ENCODE measurements at places on chromosomes 12 and 14.

GRCh38 chr12:50637870-50638481 is 125.9 kb upstream of the ATF1 start:
- DNase-seq, result no peak

GRCh38 chr12:66163289-66163688 is 6.5 kb downstream of the TMBIM4 start:
- no peak for DNase-seq

- DNase-seq, result no peak
These were observed 91.4 kb downstream of the PLEKHA5 start for GRCh38 chr12:19220852-19221466.

GRCh38 chr14:31947076-31947475 is 130.0 kb upstream of the ARHGAP5 start:
- DNase-seq, result no peak

DNA sequence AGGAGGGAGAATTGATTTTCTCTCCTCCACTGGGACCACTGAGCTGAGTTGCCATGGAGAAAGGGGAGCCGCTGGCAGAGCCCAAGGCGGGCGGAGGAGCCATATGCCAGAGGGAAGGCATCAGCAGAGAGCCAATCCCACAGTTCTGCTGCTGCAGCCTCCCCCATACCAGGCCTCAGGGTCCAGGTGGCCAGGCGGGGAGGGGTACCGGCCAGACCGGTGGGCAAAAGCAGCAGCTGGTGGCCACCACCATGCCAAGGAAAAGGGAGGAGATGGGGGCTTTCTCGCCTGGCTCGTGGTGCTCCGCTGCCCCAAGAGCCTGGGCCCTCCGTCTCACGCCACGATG is 72.8 kb downstream of the PITPNM2 start:
- no peak for DNase-seq

DNA sequence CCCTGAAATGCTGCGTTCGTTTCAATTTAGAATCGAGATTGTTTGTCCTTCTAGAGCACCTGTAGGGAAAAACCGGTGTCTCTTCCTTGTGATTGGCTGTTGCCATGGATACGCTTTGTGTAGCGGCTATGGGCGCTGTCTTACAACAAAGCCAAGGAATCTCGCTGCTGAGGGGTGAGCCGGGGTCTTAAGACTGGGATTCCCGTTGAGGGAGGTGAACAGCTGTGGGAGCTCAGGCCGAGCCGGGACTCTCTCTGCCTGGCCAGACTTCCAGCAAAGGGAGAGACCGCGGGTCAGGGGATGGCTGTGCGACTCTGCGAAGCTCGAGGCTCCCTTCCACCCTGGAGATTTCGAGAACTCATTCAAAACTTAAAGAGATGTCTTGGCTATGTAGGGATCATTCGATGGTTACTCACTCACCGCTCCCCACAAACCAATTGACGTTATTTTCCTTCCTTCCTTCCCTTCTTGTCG is at the start of the genes LRRIQ1 and TSPAN19:
Gene LRRIQ1, plus strand, starts transcription at position 118 of the 474 bp plus-strand sequence. CDS start 1,826 bp downstream, outside the sequence.
Gene TSPAN19, minus strand, starts transcription at position 44 of the 474 bp plus-strand sequence. CDS start 6,331 bp downstream, outside the sequence.
- peak; percentile 44 for DNase-seq

- DNase-seq, result no peak
These were observed 14.5 kb downstream of the EGLN3 start for GRCh38 chr14:33936391-33936790.

DNA sequence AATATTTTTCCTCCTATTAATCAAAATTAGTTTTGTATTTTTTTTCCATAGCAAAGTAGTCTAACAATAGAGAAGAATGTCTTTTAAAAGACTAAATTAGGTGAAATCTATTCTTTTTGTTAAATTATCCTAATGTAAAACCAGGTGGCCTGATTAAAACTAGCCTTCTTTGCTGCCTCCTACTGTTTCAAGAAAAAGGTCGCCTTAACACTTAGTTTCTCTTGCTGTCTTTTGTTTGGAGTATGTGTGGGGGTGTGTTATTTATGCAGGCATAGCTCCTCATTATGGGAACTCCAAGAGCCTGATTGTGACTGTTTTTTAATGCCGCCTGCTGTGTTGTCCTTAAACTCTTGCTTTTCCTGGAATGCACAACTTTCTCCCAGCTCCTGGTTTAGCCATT is 855.3 kb downstream of the DIO2 start:
- no peak for DNase-seq

GRCh38 chr12:117559978-117560377 is 198.6 kb upstream of the NOS1 start:
- no peak for DNase-seq

DNA sequence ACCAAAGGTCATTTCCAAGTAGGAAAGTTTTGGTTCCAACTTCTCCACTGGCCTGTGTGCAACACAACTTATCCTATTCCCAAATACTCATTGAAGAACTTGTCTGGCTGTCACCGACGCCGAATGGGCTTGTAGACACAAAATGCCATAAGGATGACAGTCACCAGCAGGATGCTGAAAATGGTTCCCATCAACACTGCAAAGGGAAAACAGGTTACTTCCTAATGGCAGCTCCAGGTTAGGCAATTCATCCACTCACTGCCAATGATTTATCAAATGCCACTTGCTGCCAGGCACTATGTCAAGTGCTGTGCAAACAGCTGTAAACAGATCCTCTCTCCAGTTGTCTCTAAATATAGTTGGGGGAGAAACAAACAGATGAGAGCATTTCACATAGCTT is 6.1 kb downstream of the C12orf76 start:
- peak; percentile 51 for DNase-seq

DNA sequence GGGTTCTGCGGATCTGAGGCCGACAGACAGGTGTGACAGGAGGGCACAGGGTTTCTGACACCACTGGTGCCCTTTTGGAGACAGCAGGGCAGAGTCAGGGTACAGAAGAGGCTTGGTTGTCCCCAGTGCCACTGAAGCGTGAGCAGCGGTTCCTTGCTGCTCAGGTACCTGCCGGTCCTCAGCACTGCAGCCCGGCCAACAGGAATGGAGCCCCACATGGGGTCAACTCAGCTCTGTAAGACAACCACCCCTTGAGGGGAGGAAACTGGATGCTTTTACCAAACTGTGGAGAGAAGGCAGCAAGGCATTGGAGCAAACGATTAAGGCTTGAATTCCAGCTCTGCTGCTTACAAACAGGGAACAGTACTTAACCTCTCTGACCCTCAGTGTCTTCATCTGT is 246.4 kb upstream of the NOS1 start:
- no peak for DNase-seq

- peak; percentile 77 for DNase-seq
These were observed 665 bp downstream of the RHOF start for GRCh38 chr12:121792607-121793439.

DNA sequence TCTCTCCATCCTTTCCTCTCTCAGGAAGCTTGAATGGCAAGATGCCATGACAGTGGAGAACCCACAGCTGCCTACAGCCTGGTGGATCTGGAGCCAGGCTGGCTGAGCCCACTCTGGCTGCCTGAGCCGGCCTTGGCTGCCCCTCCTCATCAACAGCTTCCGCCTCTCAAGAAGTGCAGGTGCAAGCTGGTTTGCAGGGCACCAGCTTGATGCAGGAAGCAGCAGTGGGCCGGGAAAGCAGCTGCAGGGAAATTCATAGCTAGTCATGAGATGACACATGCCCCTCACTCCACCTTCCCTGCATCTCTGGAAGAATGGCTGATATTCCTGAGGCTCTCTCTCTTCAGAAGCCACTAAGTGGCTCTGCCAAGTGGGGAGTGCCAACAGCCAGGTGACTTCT is 289.1 kb downstream of the RPS29 start:
- no peak for DNase-seq

DNA sequence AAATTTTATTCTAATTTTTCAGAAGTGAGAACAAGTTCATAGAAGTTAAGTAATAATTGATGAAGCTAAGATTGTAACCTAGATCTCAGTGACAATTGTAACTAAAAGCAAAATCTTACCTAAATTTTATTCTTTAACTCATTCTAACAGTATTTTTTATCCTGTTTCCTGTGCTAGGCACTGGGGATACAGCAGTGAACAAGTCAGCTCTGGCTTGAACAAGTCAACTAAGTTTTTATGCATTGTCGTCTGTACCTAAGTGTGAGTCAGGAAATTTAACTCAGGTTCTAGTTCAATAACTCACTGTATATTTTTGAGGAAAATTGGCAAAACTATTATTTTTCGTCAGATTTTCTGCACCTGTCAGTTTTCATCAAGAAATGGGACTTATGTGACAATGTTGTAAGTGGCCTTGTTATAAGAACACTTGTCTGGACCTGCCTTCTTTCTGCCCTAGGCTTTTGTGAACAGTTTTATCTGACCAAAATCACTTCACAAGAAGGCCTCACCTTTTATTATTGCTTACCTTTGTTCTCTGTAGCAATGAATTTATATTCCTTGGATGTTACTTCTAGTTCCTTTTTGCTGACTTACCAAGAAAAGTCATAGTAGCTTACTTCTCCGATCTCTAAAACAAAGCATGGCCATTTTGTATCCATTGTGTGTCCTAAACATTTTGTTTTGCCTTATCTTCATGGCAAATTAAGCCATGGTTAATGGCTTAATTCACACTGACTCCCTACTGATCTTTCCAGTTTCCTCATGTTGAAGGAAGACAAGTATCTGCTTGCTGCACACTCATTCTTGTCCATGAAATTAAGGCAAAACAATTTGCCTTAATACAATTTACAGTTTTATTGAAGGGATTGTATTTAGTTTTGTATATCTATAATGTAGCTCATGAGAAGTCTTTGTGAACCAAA is 2.7 kb downstream of the TMTC3 start:
- DNase-seq, result no peak

DNA sequence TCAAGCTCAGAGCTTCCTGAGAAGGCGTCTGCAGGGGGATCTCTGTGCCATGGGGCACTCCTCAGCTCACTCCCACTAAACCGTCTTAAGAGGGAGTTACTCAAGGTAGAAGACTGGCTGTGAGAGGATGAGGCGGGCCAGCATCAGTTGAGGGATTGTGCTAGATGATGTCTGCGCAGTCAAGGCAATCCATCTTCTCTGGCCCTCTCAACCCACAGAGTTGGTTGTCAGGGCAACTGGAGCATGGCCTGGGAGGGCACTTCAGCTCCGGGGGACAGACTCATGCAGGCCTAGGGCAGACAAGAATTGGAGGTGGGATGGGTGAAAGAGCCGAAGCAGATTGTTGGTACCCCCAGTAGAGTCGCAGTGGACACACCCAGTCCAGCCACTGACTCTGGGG is 9.0 kb downstream of the GSTZ1 start:
- no peak for DNase-seq

- DNase-seq, result no peak
These were observed 69.3 kb upstream of the IGF1 start for GRCh38 chr12:102549691-102550090.

- no peak for DNase-seq
These were observed 149.0 kb downstream of the KITLG start for GRCh38 chr12:88431246-88431645.

DNA sequence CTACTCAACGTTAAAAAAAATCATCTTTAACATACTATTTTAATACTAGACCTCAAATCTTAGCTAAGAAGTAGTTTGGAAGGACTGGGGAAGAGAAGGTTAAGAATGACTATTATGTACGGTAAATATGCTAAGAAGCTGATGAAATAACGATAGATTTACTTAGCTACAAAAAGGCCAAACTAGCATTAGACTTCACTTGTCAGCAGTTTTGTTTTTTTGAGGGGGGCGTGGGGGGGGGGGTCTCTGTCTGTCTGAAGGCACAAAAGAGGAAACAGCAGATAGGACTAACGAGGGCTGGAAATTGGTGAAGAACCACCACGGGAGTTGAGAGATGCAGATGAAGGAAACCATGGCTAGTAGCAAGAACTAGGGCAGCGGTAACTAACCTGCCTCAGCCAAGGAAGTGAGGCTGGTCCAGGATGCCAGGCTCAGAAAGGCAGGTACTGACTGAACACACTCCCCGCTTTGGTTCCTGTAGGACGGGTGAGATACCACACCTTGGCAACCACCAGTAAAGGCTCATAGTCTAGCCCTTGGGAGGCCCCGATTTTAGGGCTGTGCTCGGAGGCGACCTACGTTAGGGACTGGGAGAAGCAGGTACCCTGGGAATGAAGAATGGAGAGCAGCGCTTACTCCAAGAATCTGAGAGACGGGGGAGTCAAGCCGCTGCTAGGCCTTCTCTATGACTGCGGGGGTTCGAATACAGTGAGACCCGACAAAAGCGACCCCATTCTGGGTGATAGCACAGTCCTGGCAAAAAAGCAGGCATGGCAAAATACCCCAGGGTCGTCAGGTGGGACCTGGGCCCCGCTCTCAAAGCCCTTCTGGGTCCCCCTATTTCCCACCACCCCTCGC is 675 bp downstream of the NEDD8 start:
- DNase-seq, result no peak

DNA sequence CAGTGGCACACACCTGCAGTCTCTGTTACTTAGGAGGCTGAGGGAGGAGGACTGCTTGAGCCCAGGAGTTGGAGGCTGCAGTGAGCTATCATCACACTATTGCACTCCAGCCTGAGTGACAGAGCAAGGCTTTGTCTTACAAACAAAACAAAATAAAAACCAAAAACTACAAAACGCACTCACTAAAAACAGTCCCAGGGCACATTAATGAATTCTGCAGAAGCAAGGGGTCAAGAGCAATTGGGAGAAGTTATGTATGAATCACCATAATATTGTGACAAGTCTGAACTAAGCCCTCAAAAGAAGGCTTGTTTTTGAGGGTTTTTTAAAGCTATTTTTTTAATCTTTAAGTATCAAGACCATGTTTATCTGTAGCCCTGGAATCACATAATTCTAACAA is 201.1 kb downstream of the MED13L start:
- DNase-seq, result no peak

- DNase-seq, result no peak
These were observed 363.0 kb upstream of the FKBP4 start for GRCh38 chr12:2431810-2432209.

GRCh38 chr12:130097342-130097741 is 64.9 kb upstream of the FZD10 start:
- DNase-seq, result no peak

DNA sequence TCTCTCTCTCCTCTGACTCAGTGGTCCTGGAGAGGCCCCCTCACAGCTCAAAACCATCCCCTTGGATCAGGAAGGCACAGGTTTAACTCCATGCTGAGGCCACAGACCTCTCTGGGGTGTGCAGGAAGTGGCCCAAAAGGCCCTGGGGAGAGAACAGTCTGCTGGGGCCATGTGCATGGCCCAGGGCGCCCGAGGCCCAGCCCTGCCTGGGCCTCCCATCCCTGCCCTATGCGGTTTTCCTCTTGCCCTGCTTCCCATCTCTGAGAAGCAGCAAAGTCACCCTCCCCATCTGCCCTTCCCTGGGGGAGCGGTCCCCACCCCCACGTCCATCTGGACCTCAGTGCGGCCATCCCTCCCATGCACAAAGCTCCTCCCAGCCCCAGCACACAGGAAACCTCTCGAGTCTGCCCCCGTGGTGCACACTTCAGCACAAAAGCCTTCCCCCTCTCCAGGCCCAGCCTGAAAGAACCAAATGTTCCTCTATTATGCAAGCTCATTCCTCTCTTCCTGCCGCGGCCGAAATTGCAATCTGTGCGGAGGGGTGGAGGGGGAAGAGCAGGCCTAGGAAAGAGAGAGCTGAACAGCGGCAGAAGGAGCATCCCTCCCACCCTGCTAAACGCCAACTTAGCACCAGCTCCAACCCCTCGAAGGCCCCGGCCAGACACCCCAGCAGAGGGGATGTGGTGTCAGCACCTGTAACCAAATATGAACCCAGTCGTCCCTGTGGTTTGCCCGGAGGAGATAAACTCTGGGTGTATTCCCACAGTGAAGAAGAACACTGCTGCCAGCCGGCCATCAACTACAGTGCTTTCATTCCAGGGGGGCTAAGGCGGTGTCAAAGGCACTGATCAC is 108.5 kb downstream of the SCARB1 start:
- DNase-seq, result peak; percentile 92
